Stimulated activated CD8-positive, alpha-beta memory T cell treated with anti-CD3 and anti-CD28 coated beads, Interleukin-4, amount 100 ng/mL, for 24 hours (primary cell): ENCODE measurements at places on chromosomes 5 and 9.

- no peak for DNase-seq
These were observed 58.2 kb upstream of the PRR16 start for GRCh38 chr5:120405923-120406322.

DNA sequence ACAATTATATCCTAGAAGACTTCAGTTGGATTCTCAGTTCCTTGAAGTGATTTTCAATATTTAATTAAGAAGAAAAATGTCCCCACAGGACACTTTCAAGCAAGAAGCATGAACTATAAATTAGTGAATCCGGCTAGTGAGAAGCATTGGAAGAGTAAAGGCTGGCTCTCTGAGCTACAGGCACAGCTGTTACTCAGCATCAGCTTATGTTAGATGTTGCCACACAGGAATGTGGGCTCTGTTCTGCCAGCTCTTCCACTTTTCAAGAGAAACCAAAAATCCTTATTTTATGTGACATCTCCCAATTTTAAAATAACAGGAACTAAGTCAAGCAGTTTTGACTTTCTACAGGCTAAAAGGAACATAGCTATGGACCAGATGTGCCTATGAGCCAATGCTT lies 14.9 kb downstream of the ZNF474 start:
- DNase-seq = no peak

DNA sequence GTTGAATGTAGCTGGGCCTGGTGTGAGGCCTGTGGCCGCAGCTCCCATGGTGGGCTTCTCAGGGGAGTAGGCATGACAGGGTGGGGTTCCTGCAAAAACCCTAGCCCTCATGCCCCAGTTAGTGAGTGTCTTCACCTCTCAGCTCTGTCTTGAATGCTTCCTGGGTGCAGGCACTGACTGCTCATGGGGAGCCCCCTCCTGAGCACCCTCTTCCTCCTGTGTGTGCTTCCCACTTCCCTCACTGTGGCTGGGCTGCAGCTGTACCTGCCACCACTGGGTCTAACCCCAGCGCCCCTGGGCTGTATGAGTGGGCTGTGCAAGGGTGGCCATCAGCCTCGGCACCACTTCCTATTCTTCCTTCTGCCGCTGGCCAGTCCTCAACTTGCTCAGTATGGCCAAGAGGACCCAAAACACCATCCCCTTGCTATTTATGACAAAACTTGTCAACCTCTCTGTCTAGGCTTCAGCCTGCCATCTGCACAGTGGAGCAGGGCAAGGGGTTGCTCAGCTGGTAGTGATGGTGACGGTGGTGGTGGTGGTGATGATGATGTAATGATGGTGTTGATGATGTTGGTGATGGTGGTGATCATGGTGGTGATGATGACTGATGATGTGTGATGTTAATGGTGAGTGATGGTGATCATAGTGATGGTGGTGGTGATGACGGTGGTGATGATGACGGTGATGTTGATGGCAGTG lies 67.5 kb downstream of the RXRA start:
- DNase-seq = no peak

DNA sequence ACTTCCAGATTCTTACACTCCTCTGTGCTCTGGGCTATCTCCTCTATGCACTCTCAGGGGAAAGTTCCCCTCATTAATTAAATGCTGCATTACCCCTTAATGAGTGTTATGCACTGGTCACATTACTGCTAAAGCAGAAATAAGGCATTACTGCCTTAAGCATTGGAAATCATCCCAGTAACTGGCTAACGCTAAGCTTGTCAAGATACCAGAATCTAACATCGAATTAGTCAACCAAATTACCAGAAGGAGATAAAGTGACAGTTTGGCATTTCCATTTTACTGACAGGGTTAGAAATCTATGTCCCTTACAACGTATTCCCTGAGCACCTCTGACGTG lies 69.5 kb upstream of the FAM169A start:
- no peak for DNase-seq

- no peak for DNase-seq
These were observed 478.5 kb upstream of the KIF2A start for GRCh38 chr5:61827445-61827975.

DNA sequence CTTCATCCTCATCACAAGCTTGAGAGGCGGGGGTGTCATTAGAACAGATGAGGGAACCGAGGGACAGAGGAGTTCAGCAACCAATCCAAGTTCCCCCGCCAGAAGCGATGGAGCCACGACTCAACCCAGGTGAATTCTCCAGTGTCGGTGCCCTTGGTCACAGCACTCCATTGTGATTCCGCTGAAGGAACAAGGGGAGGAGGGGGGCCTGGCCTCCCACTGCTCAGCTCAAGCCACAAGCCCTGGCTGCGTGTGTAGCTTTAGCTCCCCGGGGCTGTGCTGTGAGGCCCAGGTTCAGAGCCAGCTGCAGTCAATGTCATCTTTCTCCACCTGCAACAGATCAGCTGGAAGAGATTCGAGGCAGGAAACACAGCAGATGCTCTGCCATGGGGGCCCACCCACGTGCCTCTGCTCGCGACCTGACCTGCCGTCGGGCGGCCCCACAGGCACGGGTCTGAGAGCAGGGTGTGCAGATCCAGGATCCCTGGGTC lies 72.6 kb downstream of the GTF3C4 start:
- DNase-seq = no peak

GRCh38 chr5:179890751-179891682 lies 16.7 kb downstream of the TBC1D9B start:
- DNase-seq = no peak

GRCh38 chr5:126676195-126676624 lies 75.5 kb downstream of the PHAX start:
- peak; percentile 37 for DNase-seq

- no peak for DNase-seq
These were observed 232.1 kb downstream of the MAN2A1 start for GRCh38 chr5:109921735-109922380.

DNA sequence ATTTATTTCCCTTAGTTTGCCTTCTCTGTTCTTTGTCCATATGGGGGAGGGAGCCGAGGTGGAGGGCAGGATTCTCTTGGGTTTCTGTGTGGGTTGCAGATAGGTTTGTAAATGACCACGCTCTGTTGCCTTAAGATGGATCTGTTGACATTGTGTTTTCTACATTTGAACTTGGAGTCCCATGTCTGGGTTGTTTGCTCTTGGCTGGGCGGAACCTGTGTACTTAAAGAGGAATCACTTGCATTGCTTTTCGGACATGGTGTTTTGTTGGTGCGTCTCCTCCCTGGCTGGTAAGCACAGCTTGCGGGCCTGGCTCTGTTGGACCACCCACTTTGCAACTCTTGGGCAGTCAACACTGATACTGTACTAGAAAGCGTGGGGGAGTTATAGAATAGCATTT lies 45.9 kb downstream of the EHMT1 start:
- no peak for DNase-seq

DNA sequence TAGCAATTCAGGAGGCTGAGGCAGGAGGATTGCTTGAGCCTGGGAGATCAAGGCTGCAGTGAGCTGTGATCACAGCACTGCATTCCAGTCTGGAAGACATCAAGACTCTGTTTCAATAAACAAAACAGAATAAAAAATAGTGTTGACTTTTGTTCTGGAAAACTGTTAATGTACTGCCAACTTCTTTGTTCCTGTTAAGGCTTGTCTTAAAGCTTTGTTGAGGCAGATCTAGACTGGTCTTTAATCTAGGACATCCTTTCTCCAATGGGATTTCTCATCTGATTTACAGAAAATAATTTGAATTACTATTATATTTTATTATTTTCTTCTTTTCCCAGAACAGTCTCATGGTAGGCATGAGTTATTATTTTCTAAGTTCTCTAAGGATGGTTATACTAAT lies 26.0 kb downstream of the BDP1 start:
- no peak for DNase-seq

DNA sequence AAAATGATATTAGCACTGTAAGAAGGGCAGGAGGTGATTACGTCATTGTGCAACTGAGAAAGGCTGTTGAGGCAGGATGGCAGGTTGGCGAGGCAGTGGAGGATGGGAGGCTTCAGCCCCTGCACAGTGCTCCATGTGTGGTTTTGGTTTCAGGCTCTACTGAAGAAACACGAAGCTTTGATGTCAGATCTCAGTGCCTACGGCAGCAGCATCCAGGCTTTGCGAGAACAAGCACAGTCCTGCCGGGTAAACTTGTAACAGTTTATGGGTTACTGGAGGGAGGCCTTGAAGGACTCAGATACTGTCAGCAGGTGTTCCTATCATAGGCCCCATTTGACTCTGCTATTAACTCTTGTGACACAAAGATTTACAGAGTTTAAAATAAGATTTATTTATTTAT lies 35.1 kb downstream of the SPTAN1 start:
- peak; percentile 11 for DNase-seq

GRCh38 chr9:33813712-33814641 lies 3.0 kb upstream of the UBE2R2 start:
- DNase-seq = no peak

- no peak for DNase-seq
These were observed 51.0 kb downstream of the TMEM252 start for GRCh38 chr9:68489646-68490045.

DNA sequence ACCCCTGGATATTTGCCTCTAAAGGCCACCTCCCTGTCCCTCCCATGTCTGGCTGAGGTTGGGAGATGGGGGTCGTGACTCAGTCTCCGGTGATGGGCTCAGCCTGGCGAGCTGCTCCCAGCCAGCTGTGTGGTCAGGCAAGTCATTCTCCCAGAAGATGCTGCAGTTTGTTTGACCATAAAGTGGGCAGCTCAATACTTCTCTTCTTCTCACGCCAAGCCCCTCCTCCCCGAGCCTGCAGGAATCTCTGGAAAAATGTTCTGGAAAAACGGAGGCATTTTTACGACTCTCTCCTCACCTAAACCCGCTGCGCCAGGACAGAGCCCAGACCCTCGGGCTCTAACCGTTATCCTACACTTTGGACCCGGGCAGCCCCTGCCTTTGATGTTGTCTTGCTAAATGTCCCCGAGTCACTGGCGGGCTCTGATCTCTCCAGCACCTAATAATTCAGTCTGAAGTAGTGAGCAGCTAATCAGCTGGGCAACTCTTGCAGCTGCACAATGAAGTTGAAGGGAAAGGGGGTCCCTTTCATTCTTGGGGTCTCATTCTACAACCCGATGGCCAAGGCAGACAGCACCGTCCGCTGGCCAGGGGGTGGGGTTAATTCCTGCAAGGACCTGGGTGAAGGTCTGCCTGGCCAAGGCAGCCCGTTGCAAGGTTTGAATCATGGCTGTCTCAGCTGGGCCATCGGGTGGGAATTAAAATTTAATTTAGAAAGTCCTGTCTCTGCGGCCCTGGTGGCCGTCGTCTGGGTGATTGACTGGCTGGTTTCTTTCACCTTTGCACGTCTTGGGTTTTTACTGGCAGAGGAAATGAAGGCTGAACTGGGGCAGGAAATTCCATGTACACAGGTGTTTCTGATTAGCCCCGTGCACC lies 12.3 kb downstream of the DCANP1 start:
- no peak for DNase-seq

DNA sequence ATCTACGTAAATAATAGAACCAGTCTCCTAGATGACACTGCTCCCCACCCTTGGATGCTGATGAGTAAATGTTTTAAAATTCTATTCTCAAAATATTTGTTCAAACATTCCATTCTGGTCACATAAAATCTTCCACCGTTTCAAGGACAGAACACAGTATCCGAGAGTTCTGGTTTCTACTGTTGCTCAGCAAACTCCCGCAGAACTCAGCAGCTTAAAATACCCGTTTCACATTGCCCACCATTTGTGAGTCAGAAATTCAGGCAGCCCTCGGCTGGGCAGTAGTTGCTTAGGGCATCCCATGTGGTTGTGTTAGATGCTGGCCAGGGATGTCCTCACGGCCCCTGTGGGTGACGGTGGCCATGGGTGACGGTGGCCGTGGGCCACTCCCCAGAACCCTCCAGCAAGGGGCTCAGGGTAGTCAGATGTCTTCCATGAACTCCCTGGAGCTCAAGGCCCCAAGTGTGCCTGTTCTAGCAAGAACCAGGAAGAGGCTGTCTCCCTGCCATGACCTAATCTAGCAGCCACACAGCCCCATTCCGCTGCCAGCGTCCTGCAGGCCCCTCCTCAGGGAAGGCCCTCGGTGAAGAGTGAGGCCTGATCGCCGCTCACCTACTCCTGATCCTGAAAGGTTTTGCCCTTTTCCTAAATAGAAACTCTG lies 17.4 kb downstream of the MGAT1 start:
- no peak for DNase-seq

- no peak for DNase-seq
These were observed 327.1 kb downstream of the MTRR start for GRCh38 chr5:8196061-8196460.

DNA sequence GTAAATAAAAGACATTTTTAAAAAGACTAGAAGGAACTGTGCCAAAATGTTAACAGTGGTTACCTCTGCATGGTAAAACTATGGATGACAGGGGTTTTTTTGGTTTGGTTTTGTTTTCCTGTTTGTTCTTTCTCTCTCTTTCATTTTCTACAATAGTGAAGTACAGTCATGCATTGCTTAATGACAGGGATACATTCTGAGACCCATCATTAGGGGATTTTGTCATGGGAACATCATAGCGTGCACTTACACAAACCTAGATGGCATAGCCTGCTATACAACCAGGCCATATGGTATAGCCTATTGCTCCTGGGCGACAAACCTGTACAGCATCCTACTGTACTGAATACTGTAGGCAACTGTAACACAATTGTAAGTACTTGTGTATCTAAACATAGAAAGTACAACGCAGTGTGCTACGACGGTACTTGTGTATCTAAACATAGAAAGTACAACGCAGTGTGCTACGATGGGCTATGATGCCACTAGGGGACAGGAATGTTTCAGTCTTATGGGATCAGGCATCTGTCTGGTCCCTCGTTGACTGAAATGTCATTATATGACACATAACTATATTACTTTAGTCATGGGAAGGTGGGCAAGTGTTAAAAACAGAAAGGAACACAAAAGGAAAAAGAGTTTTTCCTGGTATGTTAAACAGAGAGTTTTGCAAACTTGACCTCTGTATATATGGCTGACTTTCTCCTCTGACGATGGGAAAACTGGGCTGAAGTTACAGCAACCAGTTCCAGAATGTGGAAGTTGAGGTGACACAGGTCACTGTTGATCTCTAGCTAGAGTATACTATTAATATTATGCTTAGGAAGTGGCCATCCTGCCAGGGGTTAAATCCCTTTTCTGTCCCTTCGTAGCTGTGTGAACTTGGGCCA lies 7.4 kb upstream of the ADAM19 start:
- DNase-seq = no peak

DNA sequence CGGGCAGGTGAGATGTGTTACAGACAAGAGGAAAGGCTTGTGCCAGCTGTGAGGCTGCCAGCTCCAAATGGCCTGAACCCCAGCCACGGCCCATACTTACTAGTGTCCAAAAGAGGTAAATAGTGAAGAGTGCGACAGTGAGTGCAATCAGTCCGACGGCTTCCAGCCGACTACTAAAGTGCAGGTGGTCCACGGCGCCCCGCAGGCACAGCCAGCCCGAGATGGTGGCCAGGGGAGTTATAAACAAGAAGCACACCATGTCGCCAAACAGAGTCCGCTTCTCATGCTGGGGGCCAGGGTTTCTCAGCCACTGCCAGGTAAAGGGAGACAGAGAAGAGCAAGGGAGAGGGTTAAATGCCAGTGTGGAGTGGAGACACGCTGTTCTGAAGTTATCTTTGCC lies 101.1 kb downstream of the LMNB1 start:
- no peak for DNase-seq

DNA sequence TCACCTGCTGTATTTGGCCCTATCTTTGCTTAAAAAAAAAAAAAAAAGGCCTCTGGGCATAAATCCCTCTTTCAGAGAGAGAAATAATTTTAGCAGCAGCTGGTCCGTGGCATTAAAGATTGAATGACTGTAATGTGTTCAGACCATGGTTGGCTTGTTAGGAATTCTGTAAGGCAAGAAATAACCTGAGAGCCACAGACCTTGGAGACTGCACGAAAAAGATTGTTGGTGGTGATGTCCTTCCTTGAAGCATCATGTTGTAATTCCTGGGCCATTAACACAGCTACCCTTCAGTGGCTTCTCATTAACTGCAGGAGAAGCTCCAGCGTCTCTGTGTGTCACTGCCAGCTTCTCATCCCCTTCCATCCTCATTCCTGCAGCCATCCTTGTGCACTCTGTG lies 79.0 kb downstream of the SGCD start:
- DNase-seq = no peak
